ENCODE measurements at places on chromosomes 13 and 19.

- peak; percentile 4 for DNase-seq
Measured at GRCh38 chr13:102977471-102977870, 88.7 kb downstream of the SLC10A2 start.

DNA sequence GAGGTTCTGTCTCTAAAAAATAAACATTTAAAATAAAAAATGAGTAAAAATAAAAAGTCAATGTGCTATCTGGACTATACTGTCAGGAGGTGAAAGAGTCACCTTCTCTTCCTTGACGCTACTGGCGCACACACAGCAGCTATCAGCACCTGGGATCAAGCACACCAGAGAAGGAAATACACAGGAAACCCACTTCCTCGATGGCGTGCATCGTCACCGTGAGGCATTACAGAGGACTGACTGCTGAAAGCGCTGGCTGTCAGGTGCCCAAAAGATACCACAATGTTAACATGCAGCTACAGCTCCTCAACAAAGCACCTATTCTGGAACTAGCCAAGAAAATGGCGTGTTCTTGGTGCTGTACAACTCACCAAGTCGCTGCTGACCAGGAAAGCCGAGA is 6.1 kb downstream of the SLC35E1 start:
- no peak for DNase-seq

DNA sequence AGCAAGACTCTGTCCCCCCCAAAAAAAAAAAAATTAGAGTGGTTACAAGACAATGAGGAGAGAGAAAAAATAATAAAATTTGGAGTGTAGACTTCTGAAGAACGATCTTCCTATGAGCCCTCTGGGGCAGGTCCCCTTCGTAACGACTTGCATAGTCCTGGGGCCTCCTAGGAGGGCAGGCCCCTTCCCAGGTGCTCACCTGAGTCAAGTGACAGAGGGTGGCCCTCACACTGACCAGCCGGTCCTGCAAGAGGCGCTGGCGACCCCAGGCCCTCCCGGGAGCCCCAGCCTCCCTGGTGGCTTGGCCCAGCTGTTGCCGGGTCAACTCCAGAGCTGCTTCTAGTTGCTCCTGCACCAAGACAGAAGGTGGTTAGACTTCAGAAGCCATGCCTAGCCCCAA is 14.9 kb downstream of the PLEKHA4 start:
- no peak for DNase-seq

- DNase-seq: no peak
Measured at GRCh38 chr13:50205581-50205980, 190.3 kb downstream of the KCNRG start.

GRCh38 chr13:98559169-98559568 is 17.7 kb downstream of the STK24 start:
- DNase-seq: no peak

DNA sequence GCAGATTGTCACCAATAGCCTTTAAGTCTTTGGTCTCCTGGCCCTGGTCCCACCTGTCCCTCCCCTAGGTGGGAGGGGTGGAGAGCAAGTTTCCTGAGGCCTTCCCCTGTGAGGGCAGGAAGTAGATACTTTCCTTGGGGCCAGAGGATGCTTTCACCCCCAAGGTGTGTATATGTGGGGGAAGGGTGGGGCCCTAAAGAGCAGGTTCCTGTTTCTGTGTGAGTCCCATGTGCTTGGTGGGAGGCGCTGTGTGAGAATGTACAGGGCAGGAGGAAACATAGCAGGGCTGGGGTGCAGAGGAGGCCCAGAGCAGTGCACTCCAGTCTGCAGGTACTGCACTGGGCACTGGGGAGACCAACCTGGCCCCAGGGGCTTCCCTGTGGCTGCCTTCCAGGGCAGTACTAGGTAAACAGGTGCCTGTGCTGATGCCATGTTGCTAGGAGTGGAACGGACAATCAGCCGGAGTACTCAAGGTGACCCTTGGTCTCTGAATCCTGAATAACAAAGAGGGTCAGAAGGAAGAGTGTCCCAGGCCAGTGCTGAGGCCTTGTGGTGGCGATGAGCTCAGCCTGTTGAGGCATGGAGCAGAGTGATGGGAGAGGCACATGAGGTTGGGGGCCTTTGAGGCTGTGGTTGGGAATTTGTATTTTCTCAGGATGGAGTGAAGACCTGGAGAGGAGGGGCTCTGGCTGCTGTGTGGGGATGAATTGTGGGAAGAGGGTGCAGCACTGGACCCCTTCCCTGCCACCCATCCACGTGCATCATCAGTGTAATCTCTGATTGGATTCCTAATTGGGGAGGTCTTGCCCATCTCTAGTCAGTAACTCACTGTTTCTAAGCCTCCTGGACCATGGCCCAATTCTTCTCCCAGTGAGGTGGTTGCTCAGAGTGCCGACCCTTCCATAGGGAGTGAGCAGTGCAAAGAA is 5.1 kb downstream of the EGLN2 start:
- no peak for DNase-seq

GRCh38 chr19:10013316-10013715 is at the start of gene RDH8:
Gene RDH8, plus strand, starts transcription at chr19:10013483. Its CDS starts 15 bp downstream, at chr19:10013498.
- no peak for DNase-seq

DNA sequence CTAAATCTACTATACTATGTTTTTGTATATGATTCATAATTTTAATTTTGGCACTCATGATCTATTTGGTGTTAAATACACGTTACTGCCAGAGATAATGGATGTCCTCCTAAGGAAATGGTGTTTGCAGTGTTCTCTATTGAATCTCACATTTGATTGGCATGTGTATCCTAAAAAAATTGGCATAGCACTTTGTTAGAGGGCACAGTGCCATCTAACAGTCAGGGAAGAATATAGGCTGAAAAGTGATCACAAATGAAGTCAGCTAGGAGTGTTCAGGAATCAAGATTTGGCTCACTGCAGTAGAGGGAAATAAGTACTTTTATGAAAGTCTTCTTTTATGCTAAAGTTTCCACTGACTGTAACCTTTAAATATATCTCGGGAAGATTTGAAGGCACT is 624.6 kb downstream of the GPC6 start:
- DNase-seq: no peak

GRCh38 chr13:40197936-40198595 is 468.4 kb downstream of the FOXO1 start:
- peak; percentile 4 for DNase-seq

GRCh38 chr13:27005556-27005955 is 166.1 kb downstream of the USP12 start:
- no peak for DNase-seq

DNA sequence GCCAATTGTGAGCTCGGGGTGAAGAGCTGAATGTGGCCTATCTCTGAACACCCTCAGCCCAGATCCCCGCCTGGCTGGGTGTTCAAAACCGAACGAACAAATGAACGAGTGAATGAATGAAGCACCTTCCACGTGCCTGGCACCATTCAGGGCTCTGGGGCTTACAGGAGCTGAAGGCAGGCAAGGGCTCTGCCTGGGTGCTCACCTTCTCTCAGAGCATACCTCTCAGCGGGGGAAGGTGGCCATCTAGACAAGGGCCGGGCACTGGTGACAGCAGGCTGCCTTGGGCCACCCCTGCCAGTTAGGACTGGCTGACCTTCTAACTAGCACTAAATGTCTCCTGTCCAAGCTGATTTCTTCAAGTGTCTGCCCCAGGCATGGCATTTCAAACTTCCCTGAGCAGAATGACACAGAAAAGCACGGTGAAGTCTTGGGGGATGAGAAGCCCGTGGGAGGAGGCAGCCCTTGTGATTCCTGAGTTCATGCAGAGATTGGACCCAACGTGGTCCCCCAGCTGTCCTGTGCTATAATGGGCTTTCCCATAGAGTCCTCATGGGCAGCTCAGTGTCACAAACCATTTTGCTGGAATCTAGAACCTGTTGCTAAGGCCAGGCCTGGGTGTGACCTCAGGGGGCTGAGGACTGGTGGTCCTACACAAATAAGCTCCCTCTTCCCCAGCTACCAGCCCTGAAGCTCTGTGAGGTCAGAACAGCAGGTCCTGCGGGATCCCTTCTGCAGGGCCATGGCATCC is 27.9 kb upstream of the VSTM2B start:
- no peak for DNase-seq

- peak; percentile 39 for DNase-seq
Measured at GRCh38 chr19:45569619-45570421, 14.8 kb downstream of the OPA3 start.

DNA sequence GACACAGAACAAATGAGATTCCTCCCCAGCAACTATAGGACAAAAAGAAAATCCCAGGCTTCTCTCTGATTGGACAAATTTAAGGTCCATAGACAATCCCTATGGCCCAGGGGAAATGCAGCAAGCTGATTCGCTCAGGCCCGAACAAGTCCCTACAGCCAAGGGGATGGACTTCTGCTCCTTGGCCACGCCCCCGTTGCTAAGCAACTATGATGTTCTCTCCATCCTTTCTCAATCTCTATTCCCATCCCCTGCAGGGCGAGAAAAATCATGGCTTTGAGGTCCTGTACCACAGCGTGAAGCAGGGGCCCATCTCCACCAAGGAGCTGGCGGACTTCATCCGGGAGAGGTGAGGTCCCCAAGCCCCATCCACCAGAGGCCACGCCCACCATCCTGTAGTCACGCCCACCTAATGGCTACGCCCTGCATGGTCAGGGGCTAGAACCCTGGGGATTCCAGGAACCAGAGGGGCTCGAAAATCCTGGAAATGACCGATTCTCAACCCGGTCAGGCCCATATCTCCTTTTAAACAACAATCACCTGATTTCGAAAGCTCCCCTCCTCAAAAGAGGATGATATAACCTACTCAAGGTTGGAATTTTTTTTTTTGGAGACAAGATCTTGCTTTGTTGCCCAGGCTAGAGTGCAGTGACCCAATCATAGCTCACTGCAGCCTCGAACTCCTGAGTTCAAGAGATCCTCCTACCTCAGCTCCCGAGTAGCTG is 11.4 kb downstream of the FCHO1 start:
- DNase-seq: peak; percentile 65

DNA sequence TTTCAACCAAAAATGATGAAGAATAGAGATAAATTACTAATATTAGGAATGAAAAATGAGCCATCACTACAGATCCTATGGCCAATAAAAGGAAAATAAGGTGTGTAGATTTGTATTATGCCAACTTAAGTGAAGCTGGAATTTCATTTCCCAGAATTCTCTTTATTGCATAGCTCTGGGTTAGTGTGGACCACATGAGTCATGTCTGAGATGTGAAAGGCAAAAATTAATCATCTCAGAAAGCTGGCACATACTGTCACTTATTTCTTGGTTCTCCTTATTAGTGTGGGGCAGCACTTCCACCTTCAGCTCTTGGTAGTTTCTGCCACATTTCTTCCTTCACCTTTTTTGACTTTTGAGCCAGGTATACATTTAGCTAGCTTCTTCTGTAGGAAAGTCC is 82.6 kb downstream of the KATNAL1 start:
- DNase-seq: peak; percentile 35

DNA sequence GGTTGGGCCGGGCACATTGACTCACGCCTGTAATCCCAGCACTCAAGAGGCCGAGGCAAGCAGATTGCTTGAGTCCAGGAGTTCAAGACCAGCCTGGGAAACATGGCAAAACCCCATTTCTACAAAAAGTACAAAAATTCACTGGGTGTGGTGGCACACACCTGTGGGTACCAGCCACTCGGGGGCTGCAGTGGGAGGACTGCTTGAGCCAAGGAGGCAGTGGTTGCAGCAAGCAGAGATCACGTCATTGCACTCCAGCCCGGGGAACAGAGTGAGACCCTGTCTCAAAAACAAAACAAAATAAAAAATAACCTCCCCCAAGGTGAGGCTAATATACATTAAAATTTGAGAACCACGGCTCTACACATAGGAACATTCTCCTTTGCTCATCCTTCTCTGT is 24.9 kb downstream of the NLRP13 start:
- DNase-seq: no peak

GRCh38 chr13:94239135-94239534 is 240.3 kb downstream of the DCT start:
- DNase-seq: peak; percentile 46

DNA sequence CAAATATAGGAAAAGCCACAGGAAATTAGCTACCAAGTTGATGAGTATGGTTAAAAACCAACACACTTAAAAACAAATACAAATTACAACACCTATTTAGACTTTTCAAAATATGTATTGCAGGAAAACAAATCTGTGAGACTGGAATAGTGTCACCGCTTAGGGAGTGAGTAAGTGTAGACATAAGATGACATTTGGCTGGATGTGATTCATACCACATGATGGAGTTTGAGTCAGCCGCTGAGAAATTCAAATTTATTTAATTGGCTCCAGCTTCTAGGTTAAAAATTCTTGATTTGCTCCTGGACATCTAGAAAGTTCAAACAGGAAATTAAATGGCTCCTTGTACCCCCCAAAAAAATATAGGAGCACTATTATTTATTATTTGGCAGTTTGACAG is 531.7 kb downstream of the SLITRK1 start:
- DNase-seq: peak; percentile 56

DNA sequence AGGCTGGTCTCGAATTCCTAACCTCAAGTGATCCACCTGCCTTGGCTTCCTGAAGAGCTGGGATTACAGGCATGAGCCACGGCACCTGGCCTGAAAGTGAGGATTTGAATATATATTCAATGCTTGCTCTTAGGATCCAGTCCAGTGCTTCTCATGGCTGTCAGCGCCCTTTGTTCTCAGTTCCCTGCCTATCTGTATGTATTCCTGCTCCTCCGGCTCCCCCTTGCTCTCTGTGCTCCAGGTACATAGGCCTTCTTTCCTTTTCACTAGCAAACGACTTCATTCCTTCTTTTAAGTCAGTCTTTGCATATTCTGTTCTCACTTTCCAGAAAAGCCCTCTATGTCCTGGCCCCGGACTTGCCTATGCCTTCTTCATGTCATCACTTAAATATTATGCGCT is 232.8 kb downstream of the DACH1 start:
- no peak for DNase-seq

DNA sequence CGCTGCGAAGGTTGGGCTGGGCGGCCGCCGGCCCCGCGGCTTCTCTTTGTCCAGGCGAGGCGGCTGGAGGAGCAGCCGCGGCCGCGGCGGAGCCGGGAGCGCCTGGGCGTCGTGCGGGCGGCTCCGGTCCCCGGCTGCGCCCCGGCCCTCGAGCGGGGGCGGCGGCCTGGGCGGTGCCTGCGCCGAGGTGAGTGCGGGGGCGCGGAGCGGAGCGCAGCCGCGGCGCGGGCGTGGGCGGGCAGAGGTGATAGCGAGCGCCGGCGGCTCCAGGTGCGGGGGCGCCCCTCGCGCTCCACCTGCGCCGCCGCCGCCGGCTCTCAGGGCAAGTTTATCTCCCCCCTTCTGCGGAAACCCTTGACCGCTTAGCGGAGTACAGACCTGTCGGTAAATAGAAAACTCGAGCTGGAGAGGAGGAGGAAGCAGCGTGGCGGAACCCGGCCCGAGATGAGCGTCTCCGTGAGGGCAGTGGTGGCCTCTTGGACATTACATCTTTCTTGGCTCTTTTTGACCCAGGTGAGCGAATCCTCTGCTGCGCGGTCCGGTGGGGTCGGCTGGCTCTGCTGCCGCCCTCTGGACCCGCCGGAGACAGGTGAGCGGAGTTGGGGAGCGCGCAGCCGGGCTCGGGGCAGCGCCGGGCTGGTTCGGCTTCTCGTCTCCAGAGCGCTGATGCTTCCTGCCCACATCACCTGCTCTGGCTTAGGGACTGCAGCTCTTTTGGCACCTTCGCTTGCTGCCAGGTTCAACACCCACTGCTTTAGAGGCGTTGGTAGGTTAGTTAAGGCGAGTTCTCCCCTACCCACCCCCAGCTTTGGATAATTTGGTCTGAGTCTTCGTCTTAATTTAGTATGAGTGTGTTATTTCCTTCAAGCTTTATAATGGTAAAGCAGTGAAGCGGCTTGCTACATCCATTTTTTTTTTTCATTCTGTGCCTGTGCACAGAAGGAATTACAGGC is at the start of gene MTUS2:
MTUS2 (plus strand) TSS at position 241 of the 953 bp plus-strand sequence.
- DNase-seq: no peak
